ENCODE measurements at places on chromosomes 11 and 22.

DNA sequence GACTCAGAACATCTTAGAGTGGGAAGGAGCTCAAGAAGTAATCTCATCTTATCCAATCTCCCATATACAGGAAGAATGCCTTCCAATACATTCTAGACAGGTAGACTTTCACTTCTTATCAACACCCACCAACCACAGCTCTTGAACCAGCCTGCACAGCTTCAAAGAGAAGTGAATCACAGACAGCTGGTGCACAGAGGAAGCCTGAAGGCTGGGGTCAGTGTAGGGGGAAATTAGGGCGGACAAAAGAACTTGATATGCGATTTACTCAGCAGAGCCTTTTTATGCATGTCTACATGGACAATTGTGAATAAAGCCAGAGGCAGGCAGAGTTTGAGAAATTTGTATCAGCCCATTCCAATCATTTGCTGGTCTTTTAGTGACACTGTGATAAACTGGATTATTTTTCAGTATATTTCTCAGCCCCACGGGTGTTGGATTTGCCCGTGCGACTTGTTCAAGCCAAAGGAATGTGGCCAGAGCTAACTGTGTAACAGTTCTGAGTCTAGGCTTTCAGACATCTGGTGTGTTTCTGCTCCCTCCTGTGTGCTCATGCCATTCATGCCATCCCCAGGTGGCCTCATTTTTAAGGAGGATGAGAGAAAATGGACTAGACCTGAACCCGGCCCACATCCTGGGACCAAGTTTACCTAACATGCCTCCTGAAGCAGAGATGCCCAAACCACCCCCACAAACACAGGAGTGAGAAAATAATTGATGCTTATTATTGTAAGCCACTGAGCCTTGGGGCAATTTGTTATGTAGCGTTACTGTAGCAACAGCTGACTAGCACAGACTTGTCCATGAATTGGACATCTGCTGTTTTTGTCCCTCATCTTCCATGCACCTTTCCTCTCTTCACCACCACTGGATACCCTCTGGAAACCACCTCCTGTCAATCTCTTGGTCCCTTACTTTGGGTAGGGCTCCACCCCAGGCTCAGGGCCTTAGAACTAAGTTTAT, 137.5 kb upstream of the HSD17B12 start:
- DNase-seq: no peak

DNA sequence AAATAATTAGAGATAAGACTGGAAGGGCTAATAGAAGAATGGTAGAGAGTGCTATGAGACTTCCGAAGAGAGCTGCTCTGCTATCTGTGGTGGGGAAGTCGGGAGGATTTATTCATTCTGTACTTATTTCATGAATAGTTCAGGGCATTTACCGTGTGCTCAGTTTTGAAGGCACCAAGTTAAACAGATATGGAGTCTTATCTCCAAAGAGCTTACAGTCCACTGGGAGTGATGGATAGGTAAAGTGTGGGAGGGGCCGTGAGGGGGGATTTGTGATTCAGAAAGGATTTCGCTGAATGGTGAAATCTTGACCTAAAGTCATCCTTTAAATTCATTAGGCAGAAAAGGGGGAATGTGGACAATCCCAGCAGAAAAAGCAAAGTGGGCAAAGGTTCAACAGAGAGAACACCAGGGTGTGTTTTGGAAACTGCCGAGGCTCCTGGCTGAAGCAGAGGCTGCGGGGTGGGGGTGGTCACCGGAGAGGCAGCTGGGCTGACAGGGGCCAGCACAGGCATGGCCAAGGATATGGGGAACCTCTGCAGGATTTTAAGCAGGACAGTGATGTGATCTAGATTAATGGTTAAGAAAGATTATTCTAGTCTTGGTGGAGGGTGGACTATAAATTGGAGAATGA, 91.2 kb downstream of the UBASH3B start:
- no peak for DNase-seq

DNA sequence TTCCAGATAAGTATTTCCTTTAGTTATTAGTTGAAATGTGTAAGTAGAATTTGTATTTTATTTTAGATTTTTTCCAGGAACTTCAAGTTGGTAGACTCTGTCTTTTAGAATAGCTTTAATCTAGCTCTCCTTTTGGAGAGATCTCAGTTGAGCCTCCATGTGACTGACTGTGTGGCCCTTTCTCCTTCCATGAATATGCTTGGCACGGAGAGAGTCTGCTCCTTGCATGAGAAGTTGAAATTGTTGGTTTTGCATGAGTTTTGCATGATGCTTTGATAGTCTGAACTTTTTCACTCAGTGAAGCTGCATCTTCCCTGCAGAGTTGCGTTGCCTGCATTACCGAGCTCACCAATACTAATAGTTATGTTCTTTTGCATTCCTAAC, 32.8 kb upstream of the CTTN start:
- DNase-seq: no peak

GRCh38 chr22:37559901-37560607, at the start of gene CDC42EP1:
Gene CDC42EP1, plus strand, starts transcription at chr22:37560480. Its CDS starts 5,870 bp downstream, at chr22:37566350.
- DNase-seq: no peak

- no peak for DNase-seq
Measured at GRCh38 chr11:133531971-133532651, at the start of gene OPCML. Gene OPCML, minus strand, starts transcription at chr11:133532501.

DNA sequence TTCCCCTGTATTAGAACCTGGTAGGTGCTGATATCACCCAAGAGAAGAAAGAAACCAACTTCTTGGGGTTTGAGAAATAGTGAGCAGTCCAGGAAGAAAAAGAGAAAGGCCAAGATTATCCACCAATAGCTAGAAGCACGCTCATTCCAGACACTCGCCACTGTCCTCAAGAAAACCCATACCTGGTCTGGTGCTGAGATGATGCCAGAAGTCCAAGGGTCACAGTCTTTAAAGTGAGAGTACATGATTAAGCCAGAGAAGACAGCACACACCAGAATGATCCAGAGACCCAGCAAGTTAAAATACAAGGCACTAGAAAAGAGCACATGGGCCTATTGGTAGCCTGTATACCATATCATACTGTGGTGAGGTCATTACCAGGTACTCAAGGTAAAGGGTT, 23.6 kb downstream of the SLC5A12 start:
- no peak for DNase-seq

DNA sequence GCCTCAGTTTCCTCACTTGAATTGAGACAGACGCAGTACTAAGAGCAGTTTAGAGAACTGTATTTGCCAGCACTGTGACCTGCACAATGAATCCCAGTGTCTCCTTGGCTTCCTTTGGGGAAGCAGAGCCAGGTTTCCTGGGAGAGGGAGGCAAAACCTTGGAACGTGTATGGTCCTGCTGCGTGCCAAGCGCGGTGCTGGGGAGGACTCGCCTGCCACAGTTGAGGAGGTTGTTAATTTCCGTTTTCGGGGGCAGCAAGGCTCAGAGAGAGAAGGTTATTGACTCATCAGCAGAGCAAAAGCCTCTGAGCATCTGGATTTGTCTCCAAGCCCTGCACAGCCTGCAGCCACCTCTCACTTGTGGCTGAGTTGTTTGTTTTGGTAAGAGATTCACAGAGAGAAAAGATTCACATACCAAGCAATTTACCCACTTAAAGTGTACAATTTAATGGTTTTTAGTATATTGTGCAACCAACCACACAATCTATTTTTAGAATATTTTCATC, 10.8 kb downstream of the SYT12 start:
- no peak for DNase-seq

DNA sequence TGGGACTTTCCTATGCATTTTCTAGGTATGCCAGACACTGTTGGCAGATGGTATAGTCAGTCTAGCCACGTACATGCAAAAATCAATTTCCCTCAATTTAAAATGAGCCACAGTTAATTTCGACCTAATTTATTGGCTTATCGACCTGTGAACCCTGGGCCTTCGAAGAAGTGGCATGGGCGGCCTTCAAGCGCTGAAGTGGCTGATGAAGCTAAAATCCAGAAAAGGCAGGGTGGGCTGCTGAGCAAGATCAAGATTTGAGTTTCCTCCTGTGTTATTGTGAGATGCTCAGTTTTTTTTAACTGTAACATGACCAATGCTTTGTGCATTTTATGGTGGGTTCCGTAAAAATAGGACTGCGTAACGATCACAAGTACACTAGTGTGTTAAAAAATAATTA, 5.8 kb upstream of the SORL1-AS1 start:
- no peak for DNase-seq

DNA sequence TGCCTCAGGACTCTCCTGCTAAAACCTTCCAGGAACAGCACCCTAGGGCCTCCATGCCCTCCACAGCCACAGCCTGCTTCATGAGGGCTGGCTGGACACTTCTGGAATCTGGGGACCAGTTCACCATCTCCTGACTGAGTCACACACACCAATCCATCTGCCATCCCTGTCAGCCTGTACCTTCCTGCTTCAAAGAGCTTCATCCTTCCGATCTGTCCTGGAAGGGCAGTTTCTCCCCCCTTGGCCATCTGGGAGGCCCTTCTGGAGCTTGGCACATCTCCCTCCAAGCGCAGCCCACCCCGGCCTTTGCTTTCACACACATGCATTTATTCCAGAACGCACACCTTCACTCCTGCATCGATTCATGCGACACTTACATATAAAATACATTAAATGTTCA, 13.0 kb downstream of the APBB1 start:
- DNase-seq: no peak

DNA sequence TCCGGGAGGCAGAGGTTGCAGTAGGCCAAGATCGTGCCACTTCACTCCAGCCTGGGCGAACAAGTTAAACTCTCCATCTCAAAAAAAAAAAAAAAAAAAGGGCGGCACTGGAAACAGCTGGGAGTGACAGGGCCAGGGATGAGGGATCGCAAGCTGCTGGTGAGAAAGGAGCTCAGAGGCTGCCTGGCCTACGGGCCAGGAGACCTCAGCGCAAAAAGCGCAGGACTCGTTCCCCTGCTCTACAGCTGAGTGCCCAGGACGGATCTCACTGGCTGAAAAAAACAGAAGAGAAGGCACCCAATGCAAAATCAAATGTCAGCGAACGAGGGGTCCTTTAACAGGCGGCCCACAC, 650 bp upstream of the NUP50 start:
- DNase-seq: no peak

- no peak for DNase-seq
Measured at GRCh38 chr11:96863520-96863919, 473.7 kb downstream of the JRKL start.

GRCh38 chr11:44623731-44624491, 58.4 kb downstream of the CD82 start:
- no peak for DNase-seq

All from Panc1 (cell line).